ENCODE measurements at places on chromosomes 4 and X.

DNA sequence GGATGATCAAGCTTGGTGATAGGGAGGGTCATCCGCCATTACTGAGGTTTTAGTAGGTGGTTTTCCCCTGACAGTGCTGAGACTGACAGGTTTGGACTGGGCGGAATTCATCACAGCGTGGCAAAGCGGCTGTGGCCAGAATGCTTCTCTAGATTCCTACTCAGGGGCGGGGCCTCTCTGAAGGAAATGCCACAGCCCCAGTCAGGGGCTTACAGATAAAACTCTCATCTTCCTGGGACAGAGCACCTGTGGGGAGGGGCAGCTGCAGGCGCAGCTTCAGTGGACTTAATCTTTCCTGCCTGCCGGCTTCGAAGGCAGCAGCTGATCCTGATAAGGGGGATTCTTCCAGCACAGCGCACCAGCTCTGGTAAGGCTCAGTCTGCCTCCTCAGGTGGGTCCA lies 316.7 kb downstream of the RPA4 start:
- no peak for DNase-seq

GRCh38 chrX:17550011-17550410 lies 175.0 kb downstream of the NHS start:
- DNase-seq, result no peak

- no peak for DNase-seq
These were observed 58.6 kb downstream of the NDST4 start for GRCh38 chr4:115054836-115055235.

DNA sequence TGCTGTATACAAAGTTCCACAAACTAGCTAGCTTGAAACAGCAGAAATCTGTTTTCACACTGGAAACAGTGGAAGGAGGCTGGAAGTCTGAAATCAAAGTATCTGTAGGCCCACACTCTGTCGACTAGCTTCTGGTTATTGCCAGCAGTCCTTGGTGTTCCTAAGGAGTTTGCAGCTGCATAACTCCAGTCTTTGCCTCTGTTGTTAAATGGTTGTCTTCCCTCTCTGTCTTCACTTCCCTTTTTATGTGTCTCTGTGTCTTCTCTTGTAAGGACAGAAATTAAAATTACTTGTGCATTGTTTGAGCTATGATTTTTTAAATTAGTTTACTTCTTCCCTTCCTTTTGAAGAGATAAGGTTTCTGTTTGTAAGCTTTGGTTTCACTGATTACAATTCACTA lies 8.2 kb downstream of the MTHFD2L start:
- DNase-seq, result no peak

GRCh38 chrX:69277369-69277990 lies 112.2 kb upstream of the PJA1 start:
- DNase-seq, result no peak

DNA sequence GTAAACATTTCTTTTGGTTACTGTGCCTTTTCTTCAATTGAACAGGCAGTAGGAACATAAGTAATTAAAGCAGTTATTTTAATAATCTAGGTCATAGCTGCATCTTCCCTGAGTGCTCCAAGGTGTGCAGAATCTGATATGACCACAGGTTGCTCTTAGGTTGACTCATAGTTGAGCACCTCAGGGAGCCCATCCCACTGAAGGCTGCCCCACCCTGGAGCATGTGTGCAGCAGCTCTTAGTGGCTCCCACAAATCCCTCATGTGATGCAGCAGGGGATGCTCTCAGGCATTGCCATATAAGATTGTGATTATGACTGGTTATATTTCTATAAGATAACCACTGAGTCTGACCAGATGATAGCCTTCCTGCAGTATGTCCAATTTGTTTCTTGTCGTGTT lies 72.3 kb downstream of the ZNF518B start:
- no peak for DNase-seq

GRCh38 chr4:77157859-77158486 lies 966 bp downstream of the CCNG2 start:
- peak; percentile 37 for DNase-seq

DNA sequence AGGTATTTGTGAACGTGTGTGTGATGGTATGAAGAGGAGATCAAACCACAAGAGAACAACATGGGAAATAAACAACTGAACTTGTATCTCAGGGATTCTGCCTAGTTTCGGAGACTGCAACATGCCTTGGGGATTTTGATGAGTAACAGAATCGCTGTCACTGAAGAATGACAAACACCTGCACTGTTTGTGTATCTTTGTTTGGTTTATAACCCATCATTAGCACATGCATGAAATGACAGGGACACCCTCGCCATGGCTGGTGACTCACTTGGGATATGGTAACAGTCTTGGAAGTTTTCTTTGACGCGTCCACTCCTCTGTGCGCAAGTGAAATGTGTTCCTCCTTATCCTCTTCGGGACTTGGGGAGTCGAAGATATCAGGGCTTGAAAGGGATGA lies 30.3 kb upstream of the MAP3K15 start:
- DNase-seq, result no peak

DNA sequence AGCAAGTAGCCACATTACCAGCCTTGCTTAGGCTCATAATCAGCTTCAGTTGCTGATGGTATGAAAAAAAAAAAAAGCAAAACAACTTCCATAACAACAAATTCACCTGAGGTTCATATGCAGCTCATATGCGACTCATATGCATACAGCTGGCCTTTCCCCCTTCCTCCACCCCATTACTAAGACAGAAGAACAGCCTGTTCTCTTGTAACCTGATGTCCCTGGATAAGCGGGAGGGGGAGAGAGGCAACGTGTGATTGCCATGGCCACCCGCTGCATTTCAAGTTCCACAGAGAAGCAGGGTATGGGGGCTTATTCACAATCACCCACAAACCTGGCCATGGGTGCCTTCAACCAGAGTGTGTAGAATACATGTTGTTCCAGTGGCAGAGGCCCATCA lies 95.1 kb upstream of the DGKK start:
- DNase-seq, result no peak

GRCh38 chr4:94334962-94335361 lies 7.7 kb downstream of the HPGDS start:
- no peak for DNase-seq

DNA sequence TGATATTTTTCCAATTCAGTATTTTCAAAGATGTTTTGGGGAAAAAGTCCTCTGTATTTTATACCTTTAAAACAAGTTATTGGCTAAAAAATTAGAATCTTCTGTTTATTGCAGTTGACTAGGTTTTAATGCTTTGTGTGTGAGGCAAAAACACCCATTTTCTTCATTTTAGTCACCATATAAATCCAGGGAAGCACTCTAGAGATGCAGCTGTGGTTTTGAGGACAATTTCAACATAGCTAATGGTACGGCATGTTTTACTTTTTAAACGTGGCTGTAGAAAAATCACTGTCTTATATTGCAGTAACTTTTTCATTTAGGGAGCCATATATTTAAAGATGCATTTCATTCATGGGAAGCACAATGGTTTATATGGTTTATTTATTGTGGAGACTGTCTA lies 129.1 kb upstream of the PITX2 start:
- no peak for DNase-seq

DNA sequence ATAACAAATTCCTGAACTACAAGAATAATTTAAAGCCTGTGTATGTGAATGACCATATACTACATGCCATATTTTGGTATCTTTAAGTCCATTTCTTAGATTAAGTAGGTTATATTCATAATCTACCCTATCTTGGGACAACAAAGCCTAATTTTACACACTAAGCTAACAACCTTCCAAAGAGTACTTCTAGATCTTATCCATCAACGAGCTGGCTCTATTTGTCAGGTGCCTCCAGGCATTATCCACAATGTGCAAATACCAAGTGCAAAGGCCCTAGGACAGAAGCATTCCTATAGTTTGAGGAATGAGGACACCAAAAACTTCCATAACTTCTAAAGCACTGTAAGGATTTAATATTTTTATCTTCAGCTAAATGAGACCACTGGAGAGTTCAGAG lies 3.5 kb downstream of the SLBP start:
- DNase-seq, result no peak

DNA sequence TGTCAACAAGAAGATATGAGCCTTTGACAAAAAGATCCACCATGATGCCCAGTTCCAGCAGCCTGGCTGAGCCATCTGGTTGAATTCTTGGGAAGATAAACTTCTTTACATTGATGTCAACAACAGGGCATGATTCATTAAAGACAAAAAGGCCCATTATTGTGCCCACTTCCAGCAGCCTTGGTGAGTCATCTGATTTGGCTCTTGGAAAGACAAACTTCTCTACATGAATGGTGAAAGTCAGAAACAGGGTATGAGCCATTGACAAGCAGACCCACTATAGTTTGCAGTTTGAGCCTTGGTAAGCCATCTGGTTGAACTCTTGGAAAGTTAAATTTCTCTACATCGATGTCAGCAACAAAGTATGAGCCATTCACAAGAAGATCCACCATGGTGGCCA lies 4.1 kb upstream of the CSF2RA start:
- no peak for DNase-seq

- no peak for DNase-seq
These were observed 193.5 kb upstream of the FTHL17 start for GRCh38 chrX:31265383-31265782.

GRCh38 chr4:22097596-22097995 lies 149.0 kb upstream of the KCNIP4 start:
- DNase-seq, result no peak

DNA sequence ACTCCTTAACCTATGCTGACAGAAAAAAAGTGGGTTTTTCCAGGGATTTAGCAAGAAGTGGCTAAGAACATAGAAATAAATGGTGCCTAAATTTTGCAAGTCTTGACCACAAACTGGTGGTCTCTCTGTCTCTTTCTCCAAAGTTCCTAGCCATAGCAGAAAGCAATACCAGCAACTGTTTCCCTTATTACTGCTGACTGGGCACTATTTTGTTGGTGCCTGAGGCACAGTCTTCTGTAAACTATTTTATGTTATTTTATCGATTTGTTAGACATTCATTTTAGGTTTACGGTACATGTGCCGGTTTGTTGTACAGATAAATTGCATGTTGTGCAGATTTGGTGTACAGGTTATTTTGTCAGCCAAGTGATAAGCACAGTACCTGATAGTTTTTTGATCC lies 234.6 kb upstream of the TECRL start:
- no peak for DNase-seq

GRCh38 chrX:23136816-23137215 lies 137.1 kb downstream of the DDX53 start:
- no peak for DNase-seq

DNA sequence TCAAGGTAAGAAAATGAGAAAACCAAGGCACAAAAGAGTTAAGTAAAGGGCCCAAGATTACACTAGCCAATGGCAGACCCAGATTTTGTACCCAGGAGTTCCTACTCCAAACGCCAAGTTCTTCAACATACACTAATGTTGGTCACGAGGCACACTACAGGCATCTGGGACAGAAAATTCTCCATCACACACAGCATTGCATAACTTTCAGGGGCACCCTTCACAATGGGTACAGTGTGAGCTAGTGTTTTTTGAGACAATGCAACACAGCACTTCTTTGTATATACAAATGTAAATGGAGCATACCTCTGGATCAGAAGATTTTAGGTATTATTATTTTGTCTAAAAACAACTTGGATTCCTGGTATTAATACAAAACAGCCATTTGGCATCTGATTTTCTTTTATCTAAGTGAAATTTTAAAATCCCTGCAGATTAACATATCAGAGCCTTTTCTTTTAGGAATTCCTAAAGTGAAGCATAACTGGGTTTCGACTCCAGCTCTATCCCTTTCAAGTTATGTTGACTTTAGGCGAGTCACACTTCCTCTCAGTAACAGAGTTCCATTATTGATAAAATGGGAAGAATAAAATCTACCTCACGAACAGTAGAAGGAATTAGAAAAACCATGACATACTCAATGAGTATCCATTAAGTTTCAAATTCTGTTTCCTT lies 41.1 kb downstream of the ADGRA3 start:
- no peak for DNase-seq

- peak; percentile 32 for DNase-seq
These were observed at the start of gene WDR45 for GRCh38 chrX:49079489-49080428. Gene WDR45 (minus strand): TSS chrX:49079887. CDS start chrX:49078095, 1,792 bp downstream.

- DNase-seq, result no peak
These were observed 807 bp downstream of the PGRMC1 start for GRCh38 chrX:119236623-119237561.

- DNase-seq, result no peak
These were observed 173.0 kb upstream of the TET2 start for GRCh38 chr4:104973708-104974107.

GRCh38 chr4:40454816-40455215 lies 119.7 kb downstream of the CHRNA9 start:
- no peak for DNase-seq

DNA sequence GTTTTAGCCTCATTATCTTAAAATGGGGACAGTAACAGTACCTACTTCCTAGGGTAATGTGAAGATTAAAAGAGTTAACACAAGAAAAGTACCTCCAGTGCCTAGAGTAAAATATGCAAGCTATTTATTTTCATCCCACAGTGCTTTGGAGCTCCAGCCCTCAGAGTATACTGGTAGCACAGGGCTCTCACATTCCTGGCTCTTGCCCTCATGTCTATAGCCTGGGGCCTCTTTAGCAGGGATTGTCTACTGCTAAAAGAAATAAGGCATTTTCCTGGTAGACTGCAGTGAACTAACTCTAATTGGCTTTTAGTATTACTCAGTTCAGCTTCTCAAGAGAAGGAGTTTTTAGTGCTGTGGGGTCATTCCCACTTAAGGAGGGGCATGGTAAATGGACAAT lies 60.8 kb downstream of the RRAGB start:
- no peak for DNase-seq

DNA sequence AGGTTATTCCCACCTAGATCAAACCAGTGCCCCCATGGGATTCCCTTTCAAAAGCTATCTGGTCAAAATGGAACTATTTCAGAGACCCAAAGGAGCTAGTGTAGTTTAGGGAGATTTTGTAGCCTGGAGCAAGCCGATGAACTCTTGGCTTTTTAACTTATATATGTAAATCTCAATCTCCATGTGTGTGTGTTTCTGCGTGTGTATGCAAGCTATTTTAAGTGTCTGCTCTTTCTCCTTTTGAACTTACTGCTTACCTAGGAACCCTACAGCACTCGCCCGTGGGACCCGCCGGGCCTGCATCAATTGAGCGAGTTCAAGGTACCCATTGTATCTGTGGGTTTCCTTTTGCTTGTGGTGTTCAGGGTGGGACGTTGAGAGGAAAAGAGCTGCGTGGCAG lies 10.4 kb downstream of the CSTF2 start:
- no peak for DNase-seq

- DNase-seq, result no peak
These were observed 230.6 kb downstream of the PCDH7 start for GRCh38 chr4:30950737-30951136.
